Natural killer cell (primary cell): ENCODE measurements at places on chromosomes 1 and 21.
A peak's percentile ranks its signal among the peaks of the same experiment; 100 is the strongest.

DNA sequence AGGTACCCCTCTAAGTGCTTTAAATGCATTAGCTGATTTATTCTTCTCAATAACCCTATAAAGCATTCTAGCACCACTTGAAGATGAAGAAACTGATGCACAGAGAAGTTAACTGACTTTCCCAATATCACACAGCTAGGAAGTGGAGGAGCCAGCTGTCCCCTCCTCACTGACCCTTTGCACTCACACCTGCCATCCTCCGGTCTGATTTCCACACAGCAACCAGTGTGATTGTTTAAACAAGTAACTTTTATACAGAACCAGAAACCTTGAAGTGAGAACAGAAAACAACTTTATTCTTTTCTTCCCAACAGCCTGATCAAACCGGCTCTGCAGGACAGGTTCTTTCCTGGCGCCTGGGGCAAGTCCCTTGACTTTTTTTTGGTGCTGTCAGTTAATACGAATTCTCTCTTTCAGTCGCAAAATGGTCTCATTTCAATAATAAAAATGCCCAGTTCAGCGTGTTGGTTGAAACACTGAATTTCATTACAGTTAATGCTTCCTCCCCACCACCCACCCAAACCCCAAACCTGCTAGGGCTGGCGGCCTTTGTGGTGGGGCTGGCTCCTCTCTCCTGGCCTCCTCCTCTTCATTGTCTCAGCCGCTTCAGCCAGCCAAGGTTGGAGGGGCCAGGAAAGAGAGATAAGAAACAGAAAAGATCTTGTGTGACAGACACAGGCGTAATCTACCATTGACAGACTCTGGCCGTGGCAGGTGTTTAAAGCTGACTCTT is 26.4 kb upstream of the EEIG2 start:
- no peak for DNase-seq

DNA sequence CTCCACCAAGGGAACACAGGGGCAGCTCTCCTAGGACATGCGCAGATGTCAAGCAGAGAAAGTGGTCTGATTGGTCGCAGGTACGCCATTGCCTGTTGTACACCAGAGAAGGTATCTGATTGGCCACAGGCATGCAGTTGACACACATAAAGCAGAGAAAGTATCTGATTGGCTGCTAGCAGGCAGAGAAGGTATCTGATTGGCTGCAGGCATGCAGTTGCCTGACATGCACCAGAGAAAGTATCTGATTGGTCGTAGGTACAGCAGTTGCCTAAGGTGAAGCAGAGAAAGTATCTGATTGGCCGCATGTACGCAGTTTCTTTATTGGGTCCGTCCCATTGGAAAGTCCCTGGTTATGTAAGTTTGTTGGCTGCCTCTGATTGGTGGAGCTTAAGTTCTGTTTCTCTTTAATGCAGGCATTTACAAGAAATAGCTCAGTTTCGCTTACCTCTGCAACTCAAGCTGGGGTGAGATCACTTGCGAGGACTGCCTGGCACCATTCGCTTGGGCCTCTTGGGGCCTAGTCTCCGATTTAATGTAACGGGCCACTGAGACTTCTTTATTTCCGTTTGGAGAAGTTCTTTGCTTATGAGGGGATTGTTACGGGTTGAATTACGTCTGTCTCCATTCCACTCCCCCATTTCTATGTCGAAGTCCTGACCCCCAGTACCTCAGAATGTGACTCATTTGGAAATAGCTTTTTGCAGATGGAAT is 74.2 kb downstream of the SIK1 start:
- DNase-seq: peak; percentile 51

GRCh38 chr21:17585875-17586450 is 26.7 kb downstream of the BTG3 start:
- peak; percentile 67 for DNase-seq

DNA sequence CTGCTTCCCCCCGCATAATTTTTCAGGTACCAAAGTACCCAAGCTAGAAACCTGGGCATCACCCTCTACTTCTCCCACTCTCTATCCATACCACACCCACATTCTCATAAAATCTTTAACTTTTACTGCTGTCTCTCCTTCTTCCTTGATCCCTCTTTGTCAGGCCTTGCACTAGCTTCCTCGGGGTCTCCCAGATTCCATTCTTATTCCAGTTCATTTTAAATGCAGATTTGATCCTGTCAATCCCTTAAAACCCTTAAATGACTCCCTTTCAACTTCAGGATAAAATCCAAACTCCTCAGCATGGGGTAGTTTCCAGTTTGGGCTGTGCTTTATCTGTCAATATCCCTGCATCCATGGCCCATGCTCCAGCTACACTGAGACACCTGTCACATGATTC is 343.5 kb downstream of the PBX1 start:
- DNase-seq: no peak

GRCh38 chr1:115649964-115650363 is 8.2 kb downstream of the VANGL1 start:
- DNase-seq: no peak

DNA sequence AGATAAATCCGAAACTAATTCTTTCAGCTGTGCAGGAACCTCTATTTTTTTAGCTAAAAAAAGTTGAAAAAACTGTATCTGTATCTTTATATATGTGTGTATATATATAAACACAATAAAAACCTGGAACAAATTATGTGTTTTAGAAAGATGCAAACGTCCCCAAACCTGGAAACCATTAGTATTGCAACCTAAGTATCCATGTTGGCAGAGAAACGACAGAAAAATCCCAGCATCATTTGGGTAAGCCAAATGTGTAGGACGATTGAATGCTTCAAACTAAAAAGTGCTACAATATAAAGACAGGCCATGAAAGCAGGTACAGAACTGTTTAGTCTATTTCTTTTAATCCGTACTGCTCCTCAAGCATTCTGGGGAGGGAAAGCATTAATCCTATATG is 87.9 kb downstream of the AHCTF1 start:
- DNase-seq: no peak

DNA sequence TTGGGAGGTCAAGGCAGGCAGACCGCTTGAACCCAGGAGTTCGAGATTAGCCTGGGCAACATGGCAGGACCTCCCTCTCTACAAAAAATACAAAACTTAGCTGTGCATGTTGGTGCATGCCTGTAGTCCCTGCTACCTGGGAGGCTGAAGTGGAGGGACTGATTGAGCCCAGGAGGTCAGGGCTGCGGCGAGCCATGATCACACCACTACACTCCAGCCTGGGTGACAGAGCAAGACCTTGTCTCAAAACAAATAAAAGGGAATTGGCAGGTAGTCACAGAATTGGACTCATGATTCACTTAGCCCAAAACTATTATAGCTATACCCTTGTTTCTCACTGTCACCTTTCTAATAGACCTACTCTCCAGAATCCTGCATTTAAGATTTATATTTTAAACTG is 5.5 kb downstream of the TADA1 start:
- DNase-seq: no peak

DNA sequence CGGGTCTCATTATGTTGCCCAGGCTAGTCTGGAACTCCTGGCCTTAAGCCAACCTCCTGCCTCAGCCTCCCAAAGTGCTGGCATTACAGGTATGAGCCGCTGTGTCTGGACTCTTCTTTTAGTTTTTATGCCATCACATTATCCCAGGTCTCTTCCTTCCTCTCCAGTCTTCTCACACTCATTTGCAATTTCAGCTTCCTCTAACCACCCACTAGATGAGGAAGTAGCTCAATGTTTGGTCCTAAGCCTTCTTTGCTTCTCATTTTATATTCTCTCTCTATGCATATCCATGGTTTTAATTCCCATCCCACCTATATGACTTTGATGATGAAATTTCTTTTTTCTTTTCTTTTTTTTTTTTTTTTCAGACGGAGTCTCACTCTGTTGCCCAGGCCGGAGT is 3.1 kb upstream of the ZBTB8A start:
- DNase-seq: no peak

- no peak for DNase-seq
Observed at GRCh38 chr21:40294345-40294744, 427.1 kb downstream of the PCP4 start.

- DNase-seq: peak; percentile 62
Observed at GRCh38 chr1:223230161-223230881, 87.3 kb upstream of the TLR5 start.

- DNase-seq: peak; percentile 15
Observed at GRCh38 chr1:150627826-150628410, 1.5 kb downstream of the ENSA start.

DNA sequence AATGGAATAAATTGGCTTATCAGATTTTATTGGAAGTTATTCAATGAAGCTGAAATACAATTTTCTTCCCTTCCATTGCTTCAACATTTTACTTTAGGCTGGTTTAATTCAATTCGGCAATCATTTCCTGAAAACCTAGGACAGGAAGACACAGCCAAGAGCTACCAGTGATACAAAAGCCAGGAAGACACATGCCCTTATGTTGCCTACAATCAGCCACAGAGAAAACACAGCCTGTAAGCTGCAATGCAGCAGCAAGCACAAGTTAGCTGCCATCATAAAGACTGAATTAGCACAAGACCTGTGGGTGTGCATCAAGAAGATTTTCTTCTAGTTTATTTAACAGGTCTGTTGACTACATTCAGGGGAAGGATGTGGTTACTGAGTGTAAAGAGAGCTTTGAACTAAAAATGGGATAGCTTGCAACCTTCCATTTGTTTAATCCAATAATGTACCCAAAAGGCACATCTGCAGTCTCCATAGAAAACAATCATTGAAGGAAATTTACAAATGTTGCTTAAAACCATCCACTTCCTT is 193.8 kb downstream of the KCNH1 start:
- DNase-seq: no peak

- no peak for DNase-seq
Observed at GRCh38 chr1:221184131-221184794, 305.0 kb downstream of the HLX start.

- no peak for DNase-seq
Observed at GRCh38 chr1:55067022-55067778, 27.9 kb downstream of the PCSK9 start.
